H1 (cell line): ENCODE measurements at places on chromosomes 2 and 18. TPM values are rescaled to one million over a fixed set of nuclear protein-coding genes. Genes with fewer than 3 reads are reported as not detected.

- no peaks in the 10 kb centered on the region for H3K36me3 ChIP-seq
- H3K4me3 ChIP-seq: no peak overlapping the region
- H3K27ac ChIP-seq: no peak overlapping the region
- H3K4me1 ChIP-seq: peaks cover 5% of the 10 kb centered on the region
- H3K27me3 ChIP-seq: no peaks in the 10 kb centered on the region
Measured at GRCh38 chr18:48784656-48785055, 166.1 kb downstream of the SMAD7 start.

- H3K27ac ChIP-seq: no peak overlapping the region
- DNase-seq: no peak
- no peaks in the 10 kb centered on the region for H3K36me3 ChIP-seq
Measured at GRCh38 chr2:190664240-190664639, 15.4 kb downstream of the NAB1 start.

DNA sequence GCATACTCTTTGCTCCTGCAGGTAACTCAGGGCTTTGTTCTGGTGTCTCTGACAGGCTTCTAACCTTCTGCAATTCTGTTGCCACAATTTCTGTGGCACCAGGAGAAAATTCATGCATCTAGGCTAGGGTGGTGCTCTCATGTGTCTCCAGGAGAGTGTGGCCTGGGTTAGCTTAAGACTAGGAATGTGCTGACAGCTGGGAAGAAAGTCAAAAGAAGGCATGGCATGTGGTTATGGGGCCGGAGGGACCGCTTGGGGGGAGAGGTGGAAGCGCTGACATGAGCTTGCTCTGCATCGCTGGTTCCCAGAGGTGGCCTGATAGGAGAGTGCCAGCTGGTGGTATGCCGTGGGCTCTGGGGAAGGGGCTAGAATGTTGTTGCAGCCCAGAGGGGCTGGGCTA, 173.3 kb upstream of the TNP1 start:
- H3K36me3 ChIP-seq: no peaks in the 10 kb centered on the region
- H3K27ac ChIP-seq: no peak overlapping the region
- no peaks in the 10 kb centered on the region for H3K4me1 ChIP-seq
- no peak overlapping the region for H3K4me3 ChIP-seq
- no peaks in the 10 kb centered on the region for H3K27me3 ChIP-seq

The FAM110C gene
- 13.2 and 15.4 TPM in 2 replicates for total RNA-seq
